ENCODE measurements at places on chromosomes 3 and 15.

GRCh38 chr3:24965706-24966385 is 462.2 kb upstream of the RARB start:
- DNase-seq: no peak

GRCh38 chr15:64987136-64987535 is 2.6 kb downstream of the SPG21 start:
- DNase-seq: no peak

- no peak for DNase-seq
Measured at GRCh38 chr15:58355973-58356372, 75.8 kb upstream of the LIPC start.

DNA sequence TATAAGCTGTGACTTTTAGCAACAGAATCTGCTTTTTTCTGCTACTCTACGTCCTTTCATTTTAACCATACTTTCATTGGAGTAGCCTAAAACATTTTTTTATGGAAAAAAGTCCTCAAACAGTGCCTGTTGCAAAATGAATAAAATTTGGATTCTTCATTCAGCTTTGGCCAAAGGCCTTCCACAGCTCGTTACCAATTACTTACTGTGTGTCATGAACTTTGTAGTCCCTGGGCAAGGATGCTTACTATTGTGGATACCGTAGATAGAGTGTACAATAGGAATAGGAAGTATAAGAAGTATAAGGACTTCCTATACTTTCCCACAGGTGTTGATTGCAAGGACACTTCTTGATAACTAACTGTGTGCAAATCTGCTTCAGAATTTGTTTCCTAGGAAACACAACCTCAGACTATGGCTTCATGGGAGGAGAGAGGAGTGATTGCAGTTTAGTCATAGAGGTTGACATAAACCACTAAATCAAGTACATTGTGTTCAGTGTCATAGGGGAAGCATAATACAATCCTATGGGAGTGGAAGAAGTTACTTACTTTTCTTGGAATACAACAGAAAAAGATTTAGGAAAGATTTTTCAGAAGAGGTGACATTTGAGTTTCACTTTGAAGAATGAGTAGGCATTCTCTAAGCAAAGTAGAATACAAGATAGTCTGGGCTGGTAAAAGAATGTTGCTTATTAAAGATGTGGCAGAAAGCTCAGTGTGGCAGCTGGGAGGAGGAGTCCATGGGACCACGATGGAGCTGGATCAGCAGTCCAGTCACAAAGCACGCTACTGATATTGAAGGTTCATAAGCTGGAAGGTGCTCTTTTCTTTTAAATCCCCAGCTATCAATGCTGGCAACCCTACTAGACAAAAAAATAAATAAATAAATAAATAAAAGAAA is 309.7 kb upstream of the TPRG1 start:
- no peak for DNase-seq

DNA sequence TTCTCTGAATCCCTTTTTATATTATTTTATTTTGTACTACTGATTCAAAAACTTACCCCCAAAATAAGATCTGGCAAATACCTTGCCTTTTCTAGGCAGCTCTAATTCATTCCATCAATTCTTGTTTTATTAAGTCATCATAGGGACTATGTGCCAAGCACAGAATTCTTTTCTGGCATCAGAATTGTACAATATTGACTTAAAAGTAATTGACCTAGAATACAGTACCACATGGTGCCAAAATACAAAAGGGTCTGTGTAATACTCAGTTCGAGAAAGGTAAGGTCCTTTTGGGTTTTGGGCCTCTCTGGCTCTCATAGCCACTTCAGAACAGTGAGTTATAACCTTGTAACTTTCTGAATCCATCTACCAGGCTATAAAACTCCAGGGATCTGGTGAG is 46.2 kb downstream of the KBTBD8 start:
- no peak for DNase-seq

GRCh38 chr15:63997715-63998442 is 48.4 kb downstream of the DAPK2 start:
- DNase-seq: no peak
